Stimulated activated CD8-positive, alpha-beta memory T cell treated with anti-CD3 and anti-CD28 coated beads, Interleukin-4, amount 100 ng/mL, for 1 hour (primary cell): ENCODE measurements at places on chromosomes 7 and 10.

GRCh38 chr10:66045859-66046258 lies 880.0 kb upstream of the LRRTM3 start:
- no peak for DNase-seq

- no peak for DNase-seq
These were observed 51.9 kb upstream of the GNAT3 start for GRCh38 chr7:80563561-80564327.

GRCh38 chr7:557558-557881 lies 37.9 kb upstream of the PDGFA start:
- no peak for DNase-seq

DNA sequence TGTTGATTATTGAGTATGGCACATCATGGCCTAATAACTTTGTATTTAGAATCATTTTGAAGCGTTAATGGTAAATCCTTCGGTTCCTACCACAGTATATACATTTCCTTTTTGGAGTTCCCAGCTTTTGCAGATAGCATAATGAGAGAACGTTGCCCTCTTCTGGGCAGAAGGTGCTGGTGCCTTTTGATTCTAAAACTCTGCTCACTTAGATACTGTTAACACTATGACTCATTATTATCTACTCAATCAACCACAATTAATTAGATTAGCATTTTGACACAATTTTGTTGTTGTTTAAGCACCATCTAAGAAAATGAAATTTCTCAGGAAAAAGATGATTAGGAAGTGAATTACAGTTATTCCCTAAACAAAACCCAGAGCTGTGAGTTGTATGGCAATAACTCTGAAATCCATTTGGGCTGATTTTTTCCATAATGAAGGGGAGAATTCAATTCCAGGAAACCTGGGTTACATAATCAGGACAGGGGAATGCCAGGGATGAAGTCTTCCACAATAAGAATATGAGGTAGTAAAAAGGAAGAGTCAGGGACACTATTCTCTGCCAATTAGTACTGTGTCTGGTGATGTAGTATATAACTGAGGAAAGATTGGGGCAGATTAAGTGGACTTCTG lies 11.5 kb upstream of the DLD start:
- no peak for DNase-seq

- DNase-seq = no peak
These were observed 219.4 kb downstream of the ANK3 start for GRCh38 chr10:60170250-60170649.

GRCh38 chr10:126049759-126050700 lies 153.7 kb downstream of the FANK1 start:
- no peak for DNase-seq

DNA sequence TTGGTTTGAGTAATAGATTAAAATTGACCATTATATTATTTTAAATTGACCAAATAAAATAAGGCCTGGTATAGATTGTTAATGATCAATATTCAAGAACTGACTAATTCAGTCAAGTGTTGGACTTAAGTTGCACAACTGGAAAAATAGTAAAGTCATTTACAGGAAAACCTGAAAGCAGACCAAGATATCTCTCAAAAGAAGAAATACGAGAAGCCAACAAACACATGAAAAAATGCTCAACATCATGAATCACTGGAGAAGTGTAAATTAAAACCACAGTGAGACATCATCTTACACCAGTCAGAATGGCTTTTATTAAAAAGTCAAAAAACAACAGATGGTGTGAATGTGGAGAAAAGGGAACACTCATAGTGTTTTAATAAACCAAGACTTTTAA lies 80.4 kb upstream of the MALRD1 start:
- no peak for DNase-seq

- DNase-seq = no peak
These were observed 54.8 kb downstream of the GPR141 start for GRCh38 chr7:37738321-37738720.

DNA sequence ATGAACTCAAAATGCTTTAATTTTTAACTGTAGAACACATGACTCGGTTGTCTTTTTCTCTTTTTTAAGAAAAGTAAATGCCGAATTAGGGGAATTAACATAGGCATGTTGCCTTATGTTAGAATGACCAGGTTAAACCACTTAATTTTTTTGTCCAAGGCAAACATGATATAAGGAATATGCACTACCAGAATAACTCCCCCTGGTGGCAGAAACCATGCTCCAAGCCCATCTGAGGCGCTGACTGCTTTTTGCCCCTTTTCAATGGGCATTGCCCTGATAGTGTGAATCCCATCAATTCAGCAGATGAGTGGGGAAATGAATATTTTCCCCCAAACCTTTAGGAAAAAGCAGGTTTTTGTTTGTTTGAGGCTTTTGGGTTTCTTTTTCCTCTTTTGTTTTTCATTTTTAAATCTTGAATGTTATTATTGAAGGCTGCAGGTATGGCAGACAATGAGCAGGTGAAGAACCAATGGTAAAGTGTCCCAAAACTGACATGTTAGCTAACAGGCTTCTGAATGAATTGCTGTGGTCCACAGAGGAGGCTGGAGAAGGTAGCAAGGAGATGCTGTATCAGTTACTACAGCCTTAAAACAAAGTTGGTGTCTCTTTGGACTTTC lies 284.3 kb downstream of the SORCS3 start:
- DNase-seq = peak; percentile 1

- DNase-seq = no peak
These were observed 106.8 kb downstream of the MBL2 start for GRCh38 chr10:52665821-52666220.
